ENCODE measurements at places on chromosomes 5 and 9.

- no peaks in the 10 kb centered on the region for H3K36me3 ChIP-seq
- H3K27me3 ChIP-seq, result no peaks in the 10 kb centered on the region
- peaks cover 5% of the 10 kb centered on the region for H3K4me1 ChIP-seq
- no peak overlapping the region for H3K4me3 ChIP-seq
- H3K27ac ChIP-seq, result no peak overlapping the region
Measured at GRCh38 chr9:76216161-76216649, 178.0 kb downstream of the RFK start.

DNA sequence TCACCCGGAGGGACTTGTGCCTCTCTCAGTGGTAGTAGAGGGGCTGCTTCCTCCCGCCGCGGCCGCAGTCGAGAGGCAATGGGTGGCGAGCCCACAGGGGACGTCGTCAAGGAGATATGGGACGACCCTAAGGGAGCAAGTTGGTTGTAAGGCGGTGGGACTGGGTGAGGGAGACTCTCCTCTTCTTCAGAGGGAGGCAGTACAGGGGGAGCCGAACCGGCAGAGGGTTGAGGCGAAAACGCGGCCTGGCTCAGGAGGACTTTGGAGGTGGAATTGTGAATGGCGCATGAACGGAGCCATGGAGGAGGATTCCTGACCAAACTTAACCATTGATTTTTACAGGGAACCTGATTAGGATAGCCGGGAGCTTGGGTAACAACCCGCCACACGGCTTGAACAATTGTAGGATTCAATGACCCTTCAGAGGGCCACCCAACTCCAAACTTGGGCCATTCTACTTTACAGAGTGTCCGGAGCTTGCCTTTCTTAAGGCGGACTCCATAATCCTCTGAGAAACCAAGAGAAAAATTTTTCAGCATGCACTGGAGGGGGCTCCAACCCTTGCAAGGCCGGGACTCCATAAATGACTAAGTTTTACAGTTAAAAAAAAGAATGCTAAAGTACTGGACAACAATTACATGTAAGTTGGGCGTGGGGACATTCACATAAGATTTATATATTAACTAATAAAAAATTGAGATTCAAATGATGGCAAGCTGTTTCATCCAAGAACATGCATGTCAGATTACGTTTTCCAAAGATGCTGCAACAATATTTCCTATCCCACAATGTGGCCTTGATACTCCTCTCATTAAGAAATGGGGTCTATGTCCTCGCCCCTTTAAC, 19.4 kb upstream of the RHOBTB3 start:
- H3K4me1 ChIP-seq, result peaks cover 20% of the 10 kb centered on the region
- no peak for DNase-seq
- no peaks in the 10 kb centered on the region for H3K27me3 ChIP-seq
- H3K36me3 ChIP-seq, result no peaks in the 10 kb centered on the region
- peak overlapping the region; percentile 62 for H3K27ac ChIP-seq

DNA sequence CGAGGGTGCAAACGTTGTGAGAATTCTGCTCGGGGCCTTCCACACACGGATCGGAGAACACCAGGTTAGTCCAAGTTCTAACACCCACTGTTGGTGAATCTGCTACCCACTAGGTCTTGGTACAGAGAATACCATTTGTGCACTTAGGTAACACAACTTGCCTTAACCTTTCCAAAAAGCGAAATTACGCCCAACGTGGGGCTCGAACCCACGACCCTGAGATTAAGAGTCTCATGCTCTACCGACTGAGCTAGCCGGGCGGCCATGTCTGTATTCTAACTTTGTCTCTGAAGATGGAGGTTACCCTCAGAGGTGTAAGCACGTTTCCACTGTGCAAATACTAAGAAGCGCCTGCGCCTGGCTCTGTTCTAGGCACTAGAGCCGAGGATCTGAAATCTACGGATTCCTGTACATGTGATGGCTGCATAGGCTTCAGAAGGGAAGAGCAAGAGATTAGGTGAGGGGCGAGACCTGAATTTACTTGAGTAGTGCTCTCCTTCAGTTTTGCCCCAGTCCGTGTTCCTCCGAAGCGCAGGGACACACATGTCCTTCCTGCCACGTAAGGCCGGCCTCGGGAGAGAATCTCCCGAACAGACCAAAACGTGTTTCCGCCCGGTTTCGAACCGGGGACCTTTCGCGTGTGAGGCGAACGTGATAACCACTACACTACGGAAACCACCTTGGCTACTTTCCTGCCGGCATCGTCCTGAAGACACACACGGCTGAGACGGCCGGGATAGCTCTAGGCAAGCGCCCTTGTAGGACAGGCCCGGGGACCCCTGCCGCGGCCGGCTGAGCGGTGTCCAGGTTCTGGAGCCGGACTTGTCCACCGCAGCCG, 1.1 kb upstream of the TRIM41 start:
- DNase-seq, result peak; percentile 92
- H3K27me3 ChIP-seq, result no peaks in the 10 kb centered on the region
- H3K4me3 ChIP-seq, result peak overlapping the region; percentile 45
- no peaks in the 10 kb centered on the region for H3K36me3 ChIP-seq
- peaks cover 6% of the 10 kb centered on the region for H3K4me1 ChIP-seq
- peak overlapping the region; percentile 98 for H3K27ac ChIP-seq

DNA sequence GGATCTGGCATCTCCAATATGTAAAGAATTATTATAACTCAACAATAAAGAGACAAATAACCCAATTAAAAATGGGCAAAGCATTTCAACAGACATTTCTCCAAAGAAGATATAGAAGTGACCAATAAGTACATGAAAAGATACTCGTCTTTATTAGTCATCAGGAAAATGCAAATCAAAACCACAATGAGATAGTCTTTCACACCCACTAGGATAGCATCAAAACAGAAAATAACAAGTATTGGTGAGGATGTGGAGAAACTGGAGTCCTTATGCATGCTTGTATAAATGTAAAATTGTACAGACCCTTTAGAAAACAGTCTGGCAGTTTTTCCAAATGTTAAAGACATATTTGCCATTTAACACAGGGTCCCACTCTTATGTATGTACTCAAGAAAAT, 39.1 kb upstream of the ITGA1 start:
- H3K4me3 ChIP-seq, result no peak overlapping the region
- no peak for DNase-seq
- no peaks in the 10 kb centered on the region for H3K4me1 ChIP-seq
- no peaks in the 10 kb centered on the region for H3K36me3 ChIP-seq
- H3K27ac ChIP-seq, result no peak overlapping the region

Measured in hepatocyte (in vitro differentiated cells).